Amniotic stem cell (primary cell): ENCODE measurements at places on chromosomes 7 and 10.

DNA sequence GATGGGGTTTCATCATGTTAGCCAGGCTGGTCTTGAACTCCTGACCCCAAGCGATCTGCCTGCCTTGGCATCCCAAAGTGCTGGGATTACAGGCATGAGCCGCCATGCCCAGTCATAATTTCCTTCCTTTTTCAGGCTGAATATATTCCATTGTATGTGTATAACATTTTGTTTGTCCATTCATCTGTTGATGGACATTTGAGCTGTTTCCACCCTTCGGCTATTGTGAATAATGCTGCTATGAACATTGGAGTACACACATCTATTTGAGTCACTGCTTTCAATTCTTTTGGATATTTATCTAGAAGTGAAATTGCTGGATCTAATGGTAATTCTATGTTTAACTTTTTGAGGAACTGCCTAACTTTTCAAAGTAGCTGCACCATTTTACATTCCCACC is 34.6 kb downstream of the TLX1 start:
- no peak for DNase-seq

- DNase-seq = no peak
Measured at GRCh38 chr7:27916372-27916771, 176.4 kb downstream of the TAX1BP1 start.

- DNase-seq = no peak
Measured at GRCh38 chr7:78620920-78621319, 822.3 kb downstream of the PHTF2 start.

DNA sequence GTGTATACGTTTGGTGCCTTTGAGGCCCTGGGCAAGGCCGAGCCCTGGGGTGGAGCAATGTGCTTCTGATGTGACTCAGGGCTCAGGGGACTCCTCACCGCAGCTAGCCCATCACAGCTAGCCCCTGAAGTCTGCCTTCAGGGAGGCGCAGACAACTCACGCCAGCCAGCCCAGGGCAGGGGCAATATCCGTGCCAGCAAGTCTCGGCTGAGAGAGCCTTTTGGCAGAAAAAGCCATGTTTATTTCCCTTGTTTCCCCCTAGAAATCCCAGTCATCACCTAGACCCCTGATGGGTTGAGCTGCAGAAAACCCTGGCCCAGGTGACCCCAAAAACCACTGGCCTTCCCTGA is 90.4 kb downstream of the CHST15 start:
- DNase-seq = no peak
